ENCODE measurements at places on chromosomes 7 and 10.

DNA sequence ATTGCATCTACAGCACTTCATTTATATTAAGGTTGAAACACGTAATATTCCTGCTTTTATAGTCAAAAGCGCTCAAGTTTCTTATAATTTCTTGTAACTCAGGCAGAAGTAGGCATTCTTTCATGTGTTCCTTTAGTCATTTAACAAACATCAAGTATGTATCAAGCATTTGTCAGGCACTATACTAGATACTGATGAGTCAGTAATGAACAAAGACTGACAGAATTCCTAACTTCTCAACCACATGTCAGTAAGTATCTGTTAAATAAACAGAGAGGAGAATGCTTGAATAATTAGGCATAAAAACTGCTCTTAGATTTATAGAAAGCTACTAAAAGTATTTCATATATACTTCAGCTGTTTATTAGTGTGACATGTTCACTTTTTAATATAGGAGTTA is 9.9 kb downstream of the CRPPA start:
- DNase-seq = no peak

GRCh38 chr10:125029584-125030242 is 87.8 kb downstream of the ZRANB1 start:
- no peak for DNase-seq

DNA sequence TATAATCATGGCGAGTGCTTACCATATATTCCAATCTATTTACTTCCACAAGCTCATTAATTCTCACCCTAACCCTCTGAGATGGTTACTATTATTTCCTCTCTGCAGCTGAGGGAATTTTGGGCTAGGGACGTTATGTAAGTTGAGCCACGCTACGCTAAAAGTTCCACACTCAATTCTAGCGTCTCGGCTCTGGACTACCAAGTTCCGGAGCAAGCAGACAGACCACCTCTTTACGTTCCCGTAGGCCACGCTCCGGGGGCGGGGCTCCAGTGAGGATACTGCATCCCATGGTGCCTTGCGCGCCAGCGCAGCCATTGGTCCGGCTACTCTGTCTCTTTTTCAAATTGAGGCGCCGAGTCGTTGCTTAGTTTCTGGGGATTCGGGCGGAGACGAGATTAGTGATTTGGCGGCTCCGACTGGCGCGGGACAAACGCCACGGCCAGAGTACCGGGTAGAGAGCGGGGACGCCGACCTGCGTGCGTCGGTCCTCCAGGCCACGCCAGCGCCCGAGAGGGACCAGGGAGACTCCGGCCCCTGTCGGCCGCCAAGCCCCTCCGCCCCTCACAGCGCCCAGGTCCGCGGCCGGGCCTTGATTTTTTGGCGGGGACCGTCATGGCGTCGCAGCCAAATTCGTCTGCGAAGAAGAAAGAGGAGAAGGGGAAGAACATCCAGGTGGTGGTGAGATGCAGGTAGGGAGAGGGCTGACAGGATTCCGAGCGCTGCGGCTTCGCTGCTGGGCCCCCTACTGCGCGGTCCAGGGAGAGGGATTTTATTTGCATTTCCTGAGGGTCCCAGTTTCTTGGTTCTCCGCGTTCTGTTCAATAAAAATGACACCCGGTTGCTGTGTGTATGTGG is at the start of gene KIF11:
Gene KIF11 (plus strand): TSS at position 370 of the 858 bp plus-strand sequence. CDS start 246 bp downstream, at position 616.
- DNase-seq = peak; percentile 98

DNA sequence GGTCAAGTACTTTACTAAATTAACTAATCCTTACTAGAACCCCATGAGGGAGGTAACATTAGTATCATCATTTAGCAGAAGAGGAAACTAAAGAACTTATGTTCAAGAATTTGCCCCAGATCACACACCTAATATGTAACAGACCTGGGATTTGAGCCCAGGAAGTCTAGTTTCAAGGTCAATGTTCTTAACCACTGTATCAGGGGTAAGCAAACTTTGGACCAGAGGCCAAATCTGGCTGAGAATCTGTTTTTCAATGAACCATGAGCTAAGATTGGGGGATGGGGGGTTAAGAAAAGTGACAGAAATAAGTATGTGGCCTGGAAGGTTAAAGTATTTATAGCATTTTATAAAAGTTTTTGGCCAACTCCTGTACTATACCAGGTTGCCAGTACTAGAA is 95.1 kb downstream of the ZNF248 start:
- no peak for DNase-seq

GRCh38 chr10:90859321-90859751 is 1.5 kb upstream of the HTR7 start:
- no peak for DNase-seq

- DNase-seq = no peak
Measured at GRCh38 chr10:5440206-5440605, 27.8 kb downstream of the NET1 start.

Data from activated CD4-positive, alpha-beta memory T cell treated with anti-CD3 and anti-CD28 coated beads for 36 hours (primary cell).